ENCODE measurements at places on chromosomes 13 and 19.
A peak's percentile ranks its signal among the peaks of the same experiment; 100 is the strongest.

DNA sequence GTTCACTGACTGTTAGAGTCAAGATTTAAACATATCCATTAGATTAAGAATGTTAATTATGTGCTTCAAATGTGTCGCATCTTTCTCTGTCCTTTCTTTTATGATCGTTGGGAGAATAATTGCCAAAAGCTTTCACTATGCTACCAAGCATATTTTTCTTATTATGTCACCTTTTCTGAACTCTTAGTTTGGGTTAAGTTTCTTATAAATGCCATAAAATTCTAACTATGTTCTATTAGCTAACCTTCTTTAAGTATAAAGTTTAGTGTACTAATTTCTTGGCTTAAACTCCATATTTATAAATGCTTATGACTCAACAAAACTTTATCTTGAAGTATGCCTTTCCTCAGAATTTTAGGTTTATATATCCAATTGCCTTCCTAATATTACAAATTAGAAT lies 1759.4 kb downstream of the PCDH9 start:
- DNase-seq = peak; percentile 51

DNA sequence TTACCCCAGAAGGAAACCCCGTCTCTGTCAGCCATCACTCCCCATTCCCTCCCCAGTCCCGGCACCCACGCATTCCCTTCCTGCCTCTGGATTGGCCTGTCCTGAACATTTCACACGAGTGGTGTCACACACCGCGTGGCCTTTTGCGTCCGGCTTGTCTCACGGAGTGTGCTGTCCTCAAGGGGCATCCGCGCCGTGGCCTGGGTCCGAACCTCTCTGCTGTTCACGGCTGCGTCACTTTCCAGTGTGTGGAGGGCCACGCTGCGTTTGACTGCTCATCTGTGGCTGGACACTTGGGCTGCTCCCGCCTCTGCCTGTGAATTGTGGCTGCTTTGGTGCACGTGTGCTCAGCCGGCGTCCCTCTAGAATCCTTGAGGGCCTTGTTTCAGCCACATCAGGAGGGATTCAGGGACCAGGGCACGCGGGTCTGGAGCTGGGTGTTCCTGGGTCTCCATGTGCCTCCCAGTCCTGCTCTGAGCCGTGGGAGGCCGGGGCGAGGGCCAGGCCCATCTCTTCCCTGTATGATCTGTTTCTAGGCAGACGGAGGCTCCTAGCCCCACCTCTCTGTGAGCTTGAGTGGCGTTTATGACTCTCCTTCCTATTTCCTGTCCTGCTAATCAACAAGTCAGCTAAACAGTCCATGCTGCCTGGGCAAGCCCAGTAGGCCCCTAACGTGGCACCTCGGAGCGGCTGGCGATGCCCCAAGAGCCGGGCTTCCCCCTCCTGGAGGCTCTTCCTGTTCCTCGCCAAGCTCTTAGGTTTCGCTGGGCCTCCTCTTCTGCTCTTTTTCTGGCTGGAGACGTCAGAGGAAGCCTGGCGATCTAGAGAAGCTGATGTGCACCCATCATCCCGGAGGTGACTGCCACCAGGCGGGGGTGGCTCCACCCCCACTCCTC lies 8.1 kb downstream of the STK11 start:
- DNase-seq = peak; percentile 44

GRCh38 chr13:40488869-40489391 lies 177.5 kb downstream of the FOXO1 start:
- no peak for DNase-seq

GRCh38 chr19:33394006-33394722 lies 20.7 kb downstream of the CEBPG start:
- peak; percentile 82 for DNase-seq

DNA sequence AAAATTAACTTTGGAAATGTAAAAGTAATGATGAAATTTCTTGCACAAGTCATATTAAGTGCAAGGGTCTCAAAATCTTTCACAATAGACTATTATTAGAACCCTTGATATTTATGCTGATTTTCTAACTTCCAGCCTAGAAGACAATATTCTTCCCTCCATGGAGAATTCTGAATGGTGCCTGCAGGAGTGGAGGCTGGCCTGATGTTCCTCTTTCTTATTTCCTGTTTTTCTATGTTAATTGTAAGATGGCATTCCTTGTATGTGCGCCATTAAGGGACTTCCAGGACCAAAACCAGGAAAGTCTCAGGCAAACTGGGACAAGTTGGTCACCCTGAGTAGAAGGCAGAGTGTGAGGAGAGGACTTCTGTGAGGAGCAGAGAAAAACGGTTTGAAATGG lies 294.9 kb downstream of the DLEU7 start:
- no peak for DNase-seq

DNA sequence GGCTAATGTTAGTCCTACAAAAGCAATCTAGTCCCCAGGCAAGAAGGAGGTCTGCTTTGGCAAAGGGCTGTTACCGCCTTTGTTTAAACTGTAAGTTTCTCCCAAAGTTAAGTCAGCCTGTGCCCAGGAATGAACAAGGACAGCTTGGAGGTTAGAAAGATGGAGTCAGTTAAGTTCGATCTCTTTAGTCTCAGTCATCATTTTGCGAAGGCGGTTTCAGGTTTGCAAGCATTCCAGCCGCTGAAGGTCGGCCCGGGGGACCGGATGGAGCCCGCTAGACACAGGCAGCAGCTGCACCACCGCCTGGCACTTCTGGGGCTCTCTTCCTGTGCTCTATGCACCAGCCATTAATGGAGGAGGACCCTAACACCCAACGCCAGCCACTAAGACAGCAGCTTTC lies 91.3 kb downstream of the STK24 start:
- DNase-seq = no peak

DNA sequence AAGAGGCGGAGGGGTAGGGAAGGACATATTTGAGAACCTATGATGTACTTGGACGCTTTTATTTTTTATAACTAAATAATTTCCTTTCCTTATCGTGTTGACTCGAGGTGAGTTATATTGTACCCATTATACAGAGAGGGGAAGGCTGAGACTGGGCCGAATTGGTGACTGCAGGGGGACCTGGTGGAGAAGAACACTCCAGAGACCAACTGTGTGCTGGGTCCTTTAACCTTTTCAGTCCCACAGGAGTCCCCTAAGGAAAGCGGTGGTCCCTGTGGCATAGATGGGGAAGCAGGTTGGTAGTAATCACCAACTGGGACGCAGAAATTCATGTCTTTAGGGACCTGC lies 633 bp downstream of the MYH14 start:
- no peak for DNase-seq

DNA sequence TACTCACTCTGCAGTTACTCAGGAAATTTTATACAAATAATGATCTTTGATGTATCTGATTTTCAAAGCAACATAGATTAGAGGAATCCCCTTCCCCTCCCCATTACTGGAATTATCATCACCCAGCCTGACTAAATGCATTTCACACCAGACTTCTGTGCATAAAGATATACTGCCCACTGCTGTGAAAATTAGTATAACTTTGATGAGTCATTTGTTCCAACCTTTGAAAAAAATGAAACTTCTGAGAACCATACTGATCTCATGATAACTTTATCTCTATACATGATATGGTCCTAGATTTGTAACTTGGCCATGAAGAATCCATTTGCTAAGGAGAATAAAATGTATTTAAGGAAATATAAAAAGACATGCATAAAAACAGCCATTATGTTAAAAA lies 63.9 kb downstream of the GPC6 start:
- peak; percentile 30 for DNase-seq

- no peak for DNase-seq
These were observed 2.7 kb downstream of the SYDE1 start for GRCh38 chr19:15109768-15110417.

- DNase-seq = no peak
These were observed 2267.7 kb downstream of the PCDH9 start for GRCh38 chr13:64962404-64962803.

GRCh38 chr13:66077132-66077689 lies 1152.9 kb downstream of the PCDH9 start:
- no peak for DNase-seq

DNA sequence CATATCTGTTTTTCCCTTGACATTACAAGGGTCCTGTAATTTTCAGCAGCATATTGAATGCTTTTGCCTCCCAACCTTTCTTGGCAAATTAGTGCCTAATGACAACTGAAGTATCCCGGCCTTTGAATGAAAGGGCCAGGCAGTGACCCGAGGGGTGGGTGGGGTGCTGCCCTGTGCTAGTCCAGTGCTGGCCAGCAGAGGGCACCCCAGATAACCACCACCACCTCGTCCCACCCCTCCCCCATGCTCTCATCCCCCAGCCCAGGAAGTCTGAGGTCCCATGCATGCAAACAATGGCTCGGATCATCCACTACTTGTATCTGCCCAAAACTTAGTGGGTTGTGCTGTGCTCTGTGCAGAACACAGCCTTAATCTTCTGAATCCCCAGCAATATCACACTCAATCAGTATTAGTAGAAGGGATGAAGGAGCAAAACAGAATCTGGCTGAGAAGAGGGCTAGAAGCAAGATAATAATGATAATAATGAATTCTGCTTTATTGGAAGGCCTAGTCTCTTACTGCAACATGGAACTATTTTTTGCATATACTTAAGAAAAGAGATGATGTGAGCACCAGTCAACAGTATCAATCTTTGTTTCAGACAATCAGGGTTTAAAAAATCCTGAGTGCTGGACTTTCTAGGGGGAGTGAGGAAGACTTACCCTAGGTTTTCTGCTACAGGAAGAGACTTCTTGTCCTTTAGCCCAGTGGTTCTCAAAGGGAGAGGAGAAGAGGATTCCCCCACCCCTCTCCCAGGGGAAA lies 3.8 kb downstream of the ATP12A start:
- DNase-seq = peak; percentile 44

DNA sequence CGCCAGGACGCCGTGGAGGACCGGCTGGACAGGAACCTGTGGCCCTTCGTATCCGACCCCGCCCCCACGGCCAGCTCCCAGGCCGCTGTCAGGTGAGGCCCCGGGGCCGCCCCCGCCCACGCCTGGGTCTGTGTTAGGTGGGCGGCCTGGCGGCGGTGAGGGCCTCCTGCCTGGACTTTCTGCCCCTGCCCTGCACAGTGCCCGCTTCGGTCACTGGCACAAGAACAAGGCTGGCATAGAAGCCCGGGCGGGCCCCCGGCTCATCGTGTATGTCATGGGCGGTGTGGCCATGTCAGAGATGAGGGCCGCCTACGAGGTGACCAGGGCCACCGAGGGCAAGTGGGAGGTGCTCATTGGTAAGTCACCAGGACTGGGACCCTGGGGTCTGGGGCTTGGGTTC lies 10.2 kb downstream of the STXBP2 start:
- no peak for DNase-seq

DNA sequence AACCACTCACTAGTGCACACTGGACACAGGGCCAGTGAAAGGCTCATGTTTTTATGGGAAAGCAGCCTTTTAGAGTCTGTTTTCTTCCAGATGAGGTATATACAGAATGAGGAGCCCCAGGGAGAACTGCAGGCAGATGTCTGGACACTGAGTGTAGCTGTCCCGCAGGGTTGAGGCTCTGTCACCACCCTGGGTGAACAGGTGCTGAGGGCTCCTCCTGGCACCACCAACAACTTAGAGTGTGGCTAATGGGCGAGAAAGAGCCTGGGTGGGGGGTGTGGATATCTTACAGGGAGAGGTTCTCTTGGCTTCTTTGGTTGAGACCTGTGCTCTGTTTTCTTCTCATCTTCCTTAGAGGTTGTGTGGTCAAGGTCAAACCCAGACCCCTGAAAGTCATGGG lies 202.1 kb upstream of the GPR12 start:
- no peak for DNase-seq

GRCh38 chr13:99215184-99215830 lies 14.7 kb downstream of the UBAC2 start:
- no peak for DNase-seq

GRCh38 chr13:22789027-22789593 lies 391.7 kb upstream of the SGCG start:
- DNase-seq = no peak
